ENCODE measurements at places on chromosomes 2 and 18. TPM values are rescaled to one million over a fixed set of nuclear protein-coding genes. Genes with fewer than 3 reads are reported as not detected.

DOK6 gene
- 0.10 TPM for total RNA-seq

- DNase-seq: no peak
These were observed 78.8 kb downstream of the FHOD3 start for GRCh38 chr18:36376361-36376760.

TPGS2 gene
- 284 TPM for total RNA-seq

- DNase-seq: no peak
These were observed 10.8 kb downstream of the GLS start for GRCh38 chr2:190891372-190891771.

- no peak for DNase-seq
These were observed 52.7 kb upstream of the CALCRL start for GRCh38 chr2:187500585-187501359.

MEP1B gene
- total RNA-seq: not detected

- no peak for DNase-seq
These were observed 42.9 kb upstream of the EPG5 start for GRCh38 chr18:46010050-46010449.

- DNase-seq: no peak
These were observed 63.7 kb upstream of the CYRIA start for GRCh38 chr2:16729335-16729734.

DNA sequence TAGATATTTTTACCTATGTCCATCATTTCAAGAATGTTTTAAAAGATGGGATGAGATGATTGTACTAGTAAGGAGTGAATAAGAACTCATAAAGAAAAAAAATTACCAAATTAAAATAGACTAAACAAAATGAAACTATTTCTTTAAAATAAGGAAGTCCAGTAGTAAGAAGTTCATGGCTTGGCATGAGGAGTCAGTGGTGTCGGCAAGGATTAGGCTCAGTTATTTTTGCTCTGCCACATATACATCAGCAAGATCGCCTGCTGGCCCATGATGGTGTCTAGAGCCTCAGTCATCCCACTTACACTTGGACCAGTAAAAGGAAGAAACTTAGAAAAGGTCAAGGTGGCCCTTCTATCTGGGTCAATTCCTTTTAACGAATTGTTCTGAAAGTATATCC is 300.9 kb upstream of the SLC8A1 start:
- no peak for DNase-seq

PDE11A gene
- total RNA-seq: 2.6 TPM

DNA sequence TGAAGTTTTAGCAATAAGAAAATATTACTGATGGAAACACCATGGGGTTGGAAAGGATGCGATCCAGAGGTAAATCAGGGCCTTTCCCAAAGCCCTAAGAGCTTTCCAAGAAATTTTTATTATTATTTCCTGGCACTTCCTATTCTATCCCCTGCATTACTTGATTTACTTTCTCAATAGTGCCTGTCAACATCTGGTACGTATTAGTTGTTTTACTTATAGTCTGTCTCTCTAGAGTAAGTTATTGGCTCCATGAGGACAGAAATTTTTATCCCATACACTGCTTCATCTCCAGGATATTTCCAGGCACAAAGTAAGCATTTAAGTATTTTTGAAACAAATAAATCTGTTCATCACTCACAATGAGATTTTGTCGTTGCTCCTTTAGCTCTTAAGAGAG is 18.1 kb downstream of the PPP4R1 start:
- DNase-seq: no peak

DNA sequence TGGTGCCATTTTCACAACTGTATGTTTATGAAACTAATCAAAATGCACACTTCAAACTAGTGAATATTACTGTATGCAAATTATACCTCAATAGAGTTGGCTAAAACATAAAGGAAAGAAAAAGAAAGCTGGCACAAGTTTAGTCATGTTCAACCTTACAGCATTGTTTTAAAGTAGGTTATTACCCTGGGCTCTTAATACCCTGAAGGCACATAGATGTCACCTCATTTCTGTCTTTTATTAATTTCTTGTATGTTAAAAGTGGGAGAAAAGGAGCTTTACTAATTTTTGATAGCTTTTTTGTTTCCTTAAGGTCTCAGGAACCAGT is 32.7 kb downstream of the TMEM131 start:
- DNase-seq: no peak

DNA sequence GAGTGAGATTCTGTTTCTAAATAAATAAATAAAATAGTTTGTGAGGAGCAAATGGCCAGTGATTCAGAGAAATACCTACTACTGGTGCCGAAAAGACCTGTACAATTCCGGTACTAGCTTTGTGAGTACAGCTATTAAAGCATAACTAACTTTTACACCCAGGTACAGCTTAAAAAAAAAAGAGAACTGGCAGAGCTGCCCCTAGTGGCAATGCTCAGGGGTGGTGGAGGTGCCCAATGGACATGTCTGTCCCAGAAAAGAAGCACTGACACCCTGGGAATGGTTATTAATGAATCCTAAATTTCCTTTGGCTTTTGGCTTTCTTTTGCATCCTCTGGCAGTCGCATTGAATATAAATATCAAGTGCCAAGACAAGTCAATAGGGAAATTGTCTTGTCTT is 87.0 kb downstream of the LIPG start:
- DNase-seq: no peak

DNA sequence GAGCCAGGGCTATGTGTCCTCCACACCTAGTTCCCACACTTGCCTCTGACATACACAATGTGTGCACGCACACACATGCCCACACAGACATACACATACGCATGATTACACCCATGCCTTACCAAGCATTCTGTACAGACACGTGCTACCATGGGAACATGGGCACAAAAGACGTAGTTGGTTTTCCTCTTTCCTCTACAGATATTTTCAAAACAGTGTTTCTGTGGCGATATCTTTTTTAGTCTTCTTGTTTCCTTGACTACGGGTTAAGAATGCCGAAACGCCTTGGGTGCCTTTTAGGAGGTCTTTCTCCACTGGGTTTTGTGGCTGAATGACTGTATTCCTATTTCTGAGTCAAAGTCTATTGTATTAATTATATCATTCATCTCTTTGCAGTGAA is 75.5 kb upstream of the SPTBN1 start:
- no peak for DNase-seq

DRC1 gene
- not detected for total RNA-seq

DNA sequence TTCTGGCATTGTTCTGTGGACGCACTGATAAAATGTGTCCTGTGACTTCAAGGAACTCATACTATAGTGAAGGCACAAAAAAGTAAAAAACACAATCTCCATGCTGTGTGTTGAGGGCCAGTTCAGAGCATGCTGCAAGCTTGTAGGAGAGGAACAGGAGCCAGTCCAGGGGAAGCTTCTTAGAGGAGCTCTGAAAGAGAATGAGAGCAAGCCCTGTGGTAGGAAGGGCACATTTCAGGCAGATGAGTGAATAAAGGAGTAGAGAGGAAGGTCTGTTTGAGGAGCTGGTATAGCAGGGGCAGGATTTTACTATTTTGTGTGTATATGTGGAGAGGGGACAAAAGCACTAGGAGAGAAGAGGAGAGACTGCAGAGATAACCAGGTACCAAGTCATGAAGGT is 478.3 kb downstream of the ZEB2 start:
- no peak for DNase-seq

SLC8A1 gene
- total RNA-seq: 199 TPM

GRCh38 chr2:224248944-224249371 is 152.9 kb downstream of the FAM124B start:
- DNase-seq: no peak

GRCh38 chr2:17429130-17429529 is 89.1 kb downstream of the RAD51AP2 start:
- no peak for DNase-seq

DNA sequence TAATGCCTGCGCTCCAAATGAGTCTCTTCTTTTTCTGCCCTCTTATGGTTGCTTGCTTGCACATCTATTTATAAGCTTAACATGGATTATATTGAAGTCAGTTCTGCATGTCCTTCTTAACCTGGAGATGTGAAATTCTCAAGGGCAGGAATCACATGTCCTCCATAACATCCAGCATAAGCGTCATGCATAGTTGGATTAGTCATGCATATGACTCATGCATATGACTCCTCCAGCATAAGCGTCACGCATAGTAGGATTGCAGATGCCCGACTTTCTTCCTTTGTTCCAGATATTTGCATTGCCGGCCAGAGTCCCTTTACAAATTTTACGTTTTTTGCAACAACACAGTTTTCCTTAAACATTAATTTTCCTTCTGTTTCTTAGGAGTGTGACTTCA is 308.6 kb downstream of the TGIF1 start:
- no peak for DNase-seq

GRCh38 chr2:127086990-127087790 is 19.8 kb downstream of the BIN1 start:
- no peak for DNase-seq

DNA sequence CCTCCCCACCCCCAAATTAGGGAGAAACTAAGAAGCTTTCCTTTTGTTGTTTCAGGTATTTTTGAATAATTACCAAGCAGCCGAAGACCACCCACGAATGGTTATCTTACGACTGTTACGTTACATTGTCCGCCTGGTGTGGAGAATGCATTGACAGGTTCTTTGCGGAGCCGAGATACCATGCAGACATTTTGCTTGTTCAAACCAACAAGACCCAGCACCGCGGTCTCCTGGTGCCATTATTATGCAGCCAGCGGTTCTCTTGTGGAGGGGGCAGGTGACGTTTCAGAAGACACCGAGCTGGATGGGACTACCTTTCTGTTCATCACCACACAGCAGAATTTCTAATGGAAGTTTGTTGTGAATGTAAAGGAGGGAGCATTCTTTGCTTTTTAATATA is 43.4 kb downstream of the BCL2L11 start:
- DNase-seq: no peak

- DNase-seq: no peak
These were observed 38.7 kb downstream of the TCF7L1 start for GRCh38 chr2:85171916-85172315.

GRCh38 chr2:172427990-172428831 is 825 bp downstream of the ITGA6 start:
- no peak for DNase-seq

DNA sequence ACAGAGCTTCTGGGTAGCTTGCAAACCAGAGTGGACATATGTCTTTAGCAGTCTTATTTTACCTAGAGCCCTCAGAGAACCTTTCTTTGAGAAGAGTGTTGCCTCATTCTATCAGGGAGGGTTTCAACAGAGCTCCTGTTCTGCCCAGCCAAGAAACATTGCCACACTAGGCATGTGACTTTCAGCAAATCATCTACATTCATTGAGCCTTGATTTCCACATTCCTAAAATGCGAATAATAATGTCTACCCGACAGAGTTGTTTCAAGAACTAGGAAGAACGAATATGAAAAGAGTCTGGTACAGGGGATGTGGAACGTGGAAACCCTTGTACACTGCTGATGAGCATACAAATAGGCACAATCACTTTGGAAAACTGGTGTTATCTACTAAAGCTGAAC is 7.8 kb upstream of the PRKAG3 start:
- DNase-seq: no peak

GRCh38 chr2:48572816-48573215 is 42.9 kb downstream of the STON1 start:
- no peak for DNase-seq

GKN1 gene
- not detected for total RNA-seq

DNA sequence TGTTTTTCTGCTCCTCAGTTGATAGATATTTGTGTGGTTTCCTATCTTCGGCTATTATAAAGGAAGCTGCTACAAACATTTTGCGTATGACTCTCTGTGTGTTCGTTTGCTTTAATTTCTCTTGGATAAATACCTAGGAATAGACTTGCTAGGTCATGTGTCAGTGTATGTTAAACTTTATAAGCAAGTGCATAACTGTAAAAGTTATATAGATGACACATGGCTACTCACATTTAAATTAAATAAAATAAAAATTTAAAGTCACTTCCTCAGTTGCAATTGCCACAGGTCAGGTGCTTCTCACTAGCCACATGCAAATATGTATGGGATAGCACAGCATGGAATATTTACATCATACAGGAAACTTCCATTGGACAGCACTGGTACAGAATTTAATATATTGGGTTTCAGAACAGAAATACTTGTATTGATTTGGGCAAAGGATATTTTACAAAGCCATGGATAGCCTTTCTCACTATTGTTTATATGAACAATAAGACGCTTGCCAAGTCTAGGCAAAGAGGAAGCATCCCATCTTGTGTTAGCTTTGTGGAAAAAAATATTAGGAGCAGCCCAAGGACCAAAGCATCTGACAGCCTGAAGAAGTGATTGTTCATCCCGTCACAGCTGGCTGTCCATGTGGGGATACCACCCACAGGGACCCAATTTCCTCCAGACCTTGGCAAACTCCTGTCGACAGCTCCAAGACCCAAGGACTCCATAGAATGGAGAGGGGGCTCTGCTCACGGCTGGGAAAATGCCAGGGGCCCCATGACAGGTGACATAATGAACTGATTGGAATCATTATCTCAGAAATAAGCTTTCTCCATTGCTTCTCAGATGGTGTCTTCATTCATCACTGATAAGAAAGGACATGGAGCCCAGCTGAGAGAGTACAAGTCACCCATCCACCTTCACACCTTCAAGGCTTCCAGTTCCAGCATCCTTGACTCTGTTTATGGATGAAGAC is 196.7 kb downstream of the SH3BP4 start:
- DNase-seq: no peak

- DNase-seq: no peak
These were observed 122.7 kb upstream of the RIOK3 start for GRCh38 chr18:23330423-23330822.

DNA sequence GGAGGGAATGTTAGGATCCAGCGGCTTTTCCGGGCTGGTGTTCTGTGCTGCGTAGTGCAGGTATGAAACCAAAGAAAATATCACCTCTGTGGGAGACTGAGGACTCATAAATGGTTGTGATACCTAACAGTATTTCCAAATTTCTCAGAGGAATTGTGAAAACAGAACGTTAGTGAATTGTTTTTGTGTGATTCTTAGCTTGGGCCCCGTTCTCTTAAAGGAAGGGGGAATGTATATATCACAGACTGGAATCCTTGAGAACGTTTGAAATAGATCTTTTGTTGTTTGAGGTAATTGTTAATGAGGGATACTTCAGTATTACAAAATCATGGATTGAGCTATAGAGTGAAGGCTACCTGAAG is 834 bp downstream of the ZNF638 start:
- no peak for DNase-seq

All from G401 (cell line).